GM23248 (cell line): ENCODE measurements at places on chromosomes 5 and 9. TPM values are rescaled to one million over a fixed set of nuclear protein-coding genes. Genes with fewer than 3 reads are reported as not detected.

TAL2 gene
- total RNA-seq: not detected in 2 replicates

SLC25A2 gene
- not detected in 2 replicates for total RNA-seq

PCDHGA7 gene
- 0.43 and 1.6 TPM in 2 replicates for total RNA-seq

DNA sequence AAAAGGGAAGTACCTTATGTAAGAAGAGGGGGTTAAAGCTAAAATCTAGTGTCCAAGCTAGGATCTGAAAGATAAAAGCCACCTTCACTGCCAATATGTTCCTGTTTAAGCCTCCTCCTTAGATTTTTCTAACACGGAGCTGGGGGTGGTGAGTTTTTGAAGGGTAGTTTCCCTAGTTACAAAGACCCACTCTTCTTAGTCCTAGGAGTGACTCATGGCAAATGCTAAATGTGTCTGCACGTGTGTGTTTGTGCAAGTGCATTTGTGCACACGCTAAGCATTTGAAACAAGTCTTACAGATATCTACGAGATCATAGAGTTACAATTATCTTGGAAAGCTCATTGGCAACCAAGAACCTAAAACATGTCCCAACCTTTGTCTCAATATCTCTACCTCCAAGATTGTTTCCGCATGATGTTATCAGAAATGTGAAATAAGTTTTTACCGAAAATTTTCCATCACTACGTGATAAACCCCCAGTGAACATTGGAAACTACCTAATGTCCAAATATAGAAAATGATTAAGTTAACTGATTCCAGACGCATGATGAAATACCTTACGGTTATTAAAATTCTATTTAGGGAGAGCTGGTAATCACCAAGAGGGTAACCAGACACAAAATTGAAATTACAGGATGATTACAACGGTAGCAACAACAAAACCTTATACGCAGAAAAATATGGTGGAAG is 78.0 kb upstream of the HRH2 start:
- DNase-seq: no peak
- no peaks in the 10 kb centered on the region for H3K4me1 ChIP-seq
- H3K36me3 ChIP-seq: no peaks in the 10 kb centered on the region
- H3K4me3 ChIP-seq: no peak overlapping the region
- no peaks in the 10 kb centered on the region for H3K27me3 ChIP-seq

GRCh38 chr9:18622186-18622836 is 148.4 kb downstream of the ADAMTSL1 start:
- H3K27ac ChIP-seq: no peak overlapping the region
- H3K36me3 ChIP-seq: peaks cover 57% of the 10 kb centered on the region
- H3K4me1 ChIP-seq: peaks cover 19% of the 10 kb centered on the region
- H3K4me3 ChIP-seq: no peak overlapping the region

FGF1 gene
- 9.2 and 13.8 TPM in 2 replicates for total RNA-seq

SLC6A19 gene
- not detected in 2 replicates for total RNA-seq

GRCh38 chr9:138103111-138103848 is 225.7 kb downstream of the CACNA1B start:
- H3K4me1 ChIP-seq: no peaks in the 10 kb centered on the region
- no peaks in the 10 kb centered on the region for H3K27me3 ChIP-seq
- no peak overlapping the region for H3K4me3 ChIP-seq
- no peaks in the 10 kb centered on the region for H3K36me3 ChIP-seq
- DNase-seq: no peak
- H3K27ac ChIP-seq: no peak overlapping the region

DNA sequence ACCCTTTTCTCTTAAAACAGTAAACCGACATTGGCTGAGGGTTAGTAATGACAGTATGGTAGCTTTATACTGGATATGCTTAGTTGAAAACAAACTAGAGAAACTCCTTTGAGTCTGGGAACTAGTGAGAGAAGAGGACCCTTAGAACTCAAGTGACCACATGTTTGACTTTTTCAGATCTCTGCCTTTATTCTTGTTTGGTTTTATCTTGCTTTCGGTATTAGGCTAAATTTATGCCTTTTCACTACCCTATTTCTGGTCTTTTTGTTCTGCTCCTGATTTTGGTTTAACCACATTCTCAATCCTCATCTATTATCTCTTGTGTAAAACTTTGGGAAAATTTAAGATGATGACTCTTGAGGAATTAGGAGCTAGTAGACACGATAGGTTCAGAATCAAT is 11.0 kb downstream of the SNAPC3 start:
- H3K36me3 ChIP-seq: peaks cover 18% of the 10 kb centered on the region
- DNase-seq: no peak
- 0 out of 2 replicates have a peak, but pooled peaks cover 6% of the 10 kb centered on the region for H3K4me1 ChIP-seq
- no peak overlapping the region for H3K4me3 ChIP-seq

DNA sequence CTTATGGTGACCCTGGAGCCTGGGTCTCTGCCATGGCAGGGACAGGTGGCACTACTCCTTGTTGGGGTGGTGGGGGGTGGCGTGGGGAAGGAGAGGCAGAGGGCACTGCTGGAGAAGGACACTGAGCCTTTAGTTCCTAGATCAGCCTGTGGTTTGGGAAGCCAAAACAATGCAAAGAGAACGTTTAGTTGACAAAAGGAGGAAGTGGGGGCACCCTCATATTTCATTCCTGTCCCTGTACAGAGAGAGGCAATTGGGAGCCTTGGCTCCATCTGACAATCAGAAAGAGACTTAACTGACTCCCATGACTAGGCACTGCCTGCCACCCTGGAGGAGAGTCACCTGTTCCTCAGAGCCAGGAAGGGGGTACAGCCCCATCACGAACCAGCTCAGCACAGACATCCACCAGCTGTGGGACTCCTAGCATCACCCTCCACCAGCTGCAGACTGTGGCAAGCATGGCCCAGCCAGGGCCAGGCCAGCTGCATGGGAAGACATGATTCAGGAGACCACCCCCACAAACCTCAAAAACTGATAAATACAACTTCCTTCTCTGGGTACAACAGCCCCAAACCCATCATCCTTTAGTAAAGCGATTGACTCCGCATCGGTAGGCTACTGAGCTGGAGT is 257.5 kb downstream of the HSPA4 start:
- H3K4me1 ChIP-seq: no peaks in the 10 kb centered on the region
- no peak overlapping the region for H3K4me3 ChIP-seq
- no peaks in the 10 kb centered on the region for H3K36me3 ChIP-seq
- no peak for DNase-seq
- H3K27ac ChIP-seq: no peak overlapping the region

GRCh38 chr5:17203329-17204132 is 13.9 kb upstream of the BASP1 start:
- H3K27ac ChIP-seq: no peak overlapping the region
- no peaks in the 10 kb centered on the region for H3K4me1 ChIP-seq
- no peaks in the 10 kb centered on the region for H3K27me3 ChIP-seq
- peak overlapping the region; percentile 45; the same call in 1 of the 2 replicates for H3K4me3 ChIP-seq

DNA sequence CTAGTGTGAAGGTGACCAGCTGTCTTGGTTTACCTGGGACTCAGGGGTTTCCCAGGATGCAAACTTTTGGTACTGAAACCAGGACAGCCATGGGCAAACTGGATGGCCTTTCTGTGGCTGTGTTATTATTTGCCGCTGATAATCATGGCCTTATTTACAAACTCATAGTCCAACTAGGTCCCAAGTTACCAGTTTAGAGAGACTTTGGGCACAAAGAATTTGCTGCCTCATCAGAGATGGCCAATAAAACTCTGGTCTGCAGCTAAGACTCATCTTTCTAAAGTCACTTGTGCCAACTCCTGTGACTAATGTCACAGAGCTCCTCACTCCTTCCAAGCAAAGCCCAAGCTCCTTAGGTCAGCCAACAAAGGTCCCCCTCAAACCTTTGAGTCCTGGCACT is 47.5 kb upstream of the PLPP6 start:
- no peaks in the 10 kb centered on the region for H3K27me3 ChIP-seq
- peak; percentile 74 for DNase-seq
- 0 out of 2 replicates have a peak overlapping the region, but pooled peaks have one; percentile 31 for H3K4me3 ChIP-seq
- peaks cover 17% of the 10 kb centered on the region for H3K4me1 ChIP-seq
- H3K36me3 ChIP-seq: no peaks in the 10 kb centered on the region

- DNase-seq: no peak
- H3K36me3 ChIP-seq: no peaks in the 10 kb centered on the region
- H3K4me3 ChIP-seq: no peak overlapping the region
These were observed 77.5 kb upstream of the RARS1 start for GRCh38 chr5:168408561-168409305.

ENTPD2 gene
- total RNA-seq: not detected in 2 replicates

CCT5 gene
- total RNA-seq: 301 and 392 TPM in 2 replicates

GRCh38 chr5:107604146-107604910 is 66.4 kb downstream of the EFNA5 start:
- no peaks in the 10 kb centered on the region for H3K4me1 ChIP-seq
- peaks cover 15% of the 10 kb centered on the region for H3K27me3 ChIP-seq
- no peaks in the 10 kb centered on the region for H3K36me3 ChIP-seq

C5 gene
- 1.6 and 2.4 TPM in 2 replicates for total RNA-seq

GRCh38 chr9:137449931-137450538 is 8.9 kb upstream of the ENTPD8 start:
- H3K36me3 ChIP-seq: no peaks in the 10 kb centered on the region
- no peak overlapping the region for H3K27ac ChIP-seq
- no peak overlapping the region for H3K4me3 ChIP-seq
- peaks cover 27% of the 10 kb centered on the region for H3K4me1 ChIP-seq
- H3K27me3 ChIP-seq: no peaks in the 10 kb centered on the region
- no peak for DNase-seq

DNA sequence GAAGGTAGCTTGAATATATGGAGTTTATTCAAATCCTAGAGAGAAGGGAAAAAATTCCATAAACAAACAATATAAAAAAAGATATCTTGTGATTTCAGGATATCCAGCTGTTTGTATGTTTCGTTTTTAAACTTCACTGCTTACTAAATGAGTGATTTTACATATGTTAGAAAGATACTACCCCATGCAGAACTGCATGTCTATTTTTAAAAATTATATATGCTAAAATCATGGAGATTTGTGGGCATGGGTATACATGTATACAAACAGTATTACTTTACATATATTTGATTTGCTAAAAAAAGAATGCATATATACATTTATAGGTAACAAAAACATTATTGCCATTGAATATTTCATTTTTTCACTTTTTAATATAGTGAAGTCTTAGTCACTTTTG is 178.3 kb downstream of the KDM4C start:
- peaks cover 36% of the 10 kb centered on the region for H3K4me1 ChIP-seq
- no peak overlapping the region for H3K4me3 ChIP-seq
- no peak for DNase-seq
- H3K27ac ChIP-seq: no peak overlapping the region

- DNase-seq: no peak
- H3K4me1 ChIP-seq: peaks cover 39% of the 10 kb centered on the region
- no peaks in the 10 kb centered on the region for H3K27me3 ChIP-seq
- peak overlapping the region; percentile 90 for H3K4me3 ChIP-seq
- H3K27ac ChIP-seq: peak overlapping the region; percentile 99
These were observed 423 bp downstream of the IPPK start for GRCh38 chr9:92669527-92669889.

GRCh38 chr5:68353605-68354004 is 138.0 kb downstream of the PIK3R1 start:
- H3K27me3 ChIP-seq: no peaks in the 10 kb centered on the region
- peak; percentile 36 for DNase-seq
- no peak overlapping the region for H3K4me3 ChIP-seq
- H3K36me3 ChIP-seq: no peaks in the 10 kb centered on the region
- H3K4me1 ChIP-seq: no peaks in the 10 kb centered on the region
- no peak overlapping the region for H3K27ac ChIP-seq

DNA sequence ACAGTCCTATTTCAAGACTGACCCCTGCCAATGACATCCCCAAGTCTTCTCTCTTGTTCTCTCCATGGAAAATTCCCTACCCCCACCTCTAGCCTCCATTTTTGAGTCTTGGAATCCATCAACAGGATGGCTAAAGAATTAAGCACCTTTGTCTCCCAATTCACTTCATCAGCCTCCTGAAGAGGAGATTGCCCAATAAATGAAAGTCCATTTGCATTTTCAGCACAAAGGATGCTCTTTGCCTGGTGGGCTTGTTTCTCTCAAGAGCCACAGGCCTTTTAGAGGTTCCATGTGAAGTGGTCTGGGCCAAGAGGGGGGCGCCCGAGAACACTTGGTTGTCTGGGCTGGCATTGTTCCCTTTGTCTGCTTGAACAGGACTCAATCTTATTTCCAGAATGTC is 12.6 kb downstream of the HSD17B3 start:
- H3K4me3 ChIP-seq: no peak overlapping the region
- H3K4me1 ChIP-seq: no peaks in the 10 kb centered on the region
- no peaks in the 10 kb centered on the region for H3K36me3 ChIP-seq
- no peak overlapping the region for H3K27ac ChIP-seq
- no peaks in the 10 kb centered on the region for H3K27me3 ChIP-seq

GRCh38 chr5:142325725-142326479 is 1.1 kb upstream of the SPRY4 start:
- H3K27me3 ChIP-seq: no peaks in the 10 kb centered on the region
- peak overlapping the region; percentile 91 for H3K27ac ChIP-seq
- DNase-seq: peak; percentile 81
- H3K36me3 ChIP-seq: no peaks in the 10 kb centered on the region
- H3K4me3 ChIP-seq: peak overlapping the region; percentile 80
- H3K4me1 ChIP-seq: peaks cover 37% of the 10 kb centered on the region
